NCI-H1092 treated with DMSO at 0.1 percent for 48 hours (cell line): ENCODE measurements at places on chromosomes 4 and X.

DNA sequence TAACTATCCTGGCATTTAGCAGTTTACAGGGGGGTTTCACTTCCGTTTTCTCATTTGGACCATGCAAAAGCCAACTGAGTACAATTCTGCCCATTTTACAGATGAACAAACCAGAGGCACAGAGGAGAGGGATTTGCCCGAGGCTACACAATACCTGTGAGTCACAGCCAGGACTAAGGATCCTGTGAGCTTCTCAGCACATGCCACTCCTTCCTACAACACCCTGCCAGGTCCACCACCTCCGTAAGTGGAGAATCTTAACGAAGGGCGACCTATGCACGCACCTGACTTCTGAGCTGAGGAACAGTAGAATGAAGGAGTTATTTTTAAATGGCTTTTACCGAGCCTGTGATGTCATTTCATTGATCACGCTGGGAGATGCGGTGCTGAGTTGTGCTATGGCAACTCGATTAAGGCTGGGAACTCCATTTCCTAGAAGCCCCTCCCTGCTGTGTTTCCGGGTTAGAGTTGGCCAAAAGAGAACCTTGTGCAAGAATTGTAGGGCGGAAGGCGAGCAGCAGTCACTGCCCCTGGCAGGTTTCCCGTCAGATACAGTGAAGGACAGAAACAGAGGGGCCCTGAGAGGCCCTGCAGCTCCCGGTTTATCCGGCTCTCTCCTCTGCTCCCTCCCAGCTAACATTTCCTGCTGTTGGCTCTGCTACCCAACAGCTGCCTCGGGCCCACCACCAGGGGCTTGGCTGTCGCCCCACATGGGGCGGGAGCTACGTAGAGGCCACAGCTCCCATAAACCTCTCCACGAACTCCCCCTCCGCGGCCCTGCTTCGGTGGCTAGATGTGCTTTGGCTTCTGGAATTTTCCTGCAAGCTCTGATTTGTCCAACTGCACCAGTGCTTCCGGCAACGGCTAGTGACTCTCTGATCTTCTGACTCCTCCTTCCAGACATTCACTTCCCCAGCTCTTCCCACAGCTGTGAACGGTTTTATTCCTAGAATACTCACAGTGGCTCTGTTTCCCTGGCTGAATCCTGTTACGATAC is 75.1 kb upstream of the USP9X start:
- DNase-seq, result peak; percentile 75

DNA sequence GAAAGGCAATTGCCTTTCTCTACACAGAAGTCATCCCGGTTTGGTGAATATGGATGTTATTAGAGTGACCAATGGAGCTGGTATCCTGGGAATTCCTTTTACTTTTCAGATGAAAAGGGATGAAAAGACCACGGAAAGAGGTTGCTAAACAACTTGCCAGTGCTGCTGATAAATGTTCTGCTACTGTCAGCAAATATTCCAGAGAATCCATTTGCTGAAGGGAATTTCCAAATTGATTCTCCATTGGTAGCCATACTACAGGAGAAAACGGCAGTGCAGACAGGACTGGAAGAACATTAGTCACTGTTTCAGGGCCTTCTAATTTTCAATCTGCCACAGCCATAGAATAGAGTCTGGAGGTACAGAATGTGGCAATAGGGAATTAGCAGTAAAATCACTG is 451.5 kb downstream of the PCDH11X start:
- DNase-seq, result no peak

DNA sequence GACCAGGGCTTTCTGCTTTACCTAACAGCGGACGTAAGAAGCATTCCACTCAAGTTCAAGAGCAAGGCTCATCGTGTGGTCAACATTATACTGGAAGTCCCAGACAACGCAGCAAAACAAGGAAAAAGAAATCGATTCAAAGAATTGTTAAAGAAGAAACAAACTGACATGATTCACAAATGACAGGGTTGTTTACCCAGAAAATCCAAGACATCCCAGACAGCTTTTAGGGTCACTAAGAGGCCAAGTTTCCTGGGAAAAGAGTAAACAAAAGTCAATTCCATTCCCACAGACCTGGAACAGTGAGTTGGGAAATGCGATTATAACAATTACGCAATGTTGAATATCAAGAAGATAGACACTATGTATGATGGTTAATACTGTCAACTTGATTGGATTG is 21.5 kb upstream of the HTRA3 start:
- DNase-seq, result no peak

- DNase-seq, result no peak
Measured at GRCh38 chrX:133435544-133436124, 20.3 kb upstream of the GPC4 start.

GRCh38 chr4:181475781-181476507 is 767.3 kb upstream of the TENM3 start:
- no peak for DNase-seq
